T-cell (primary cell): ENCODE measurements at places on chromosomes 13 and 19.

- H3K36me3 ChIP-seq: no peaks in the 10 kb centered on the region
- no peaks in the 10 kb centered on the region for H3K27me3 ChIP-seq
- no peak for DNase-seq
- H3K4me1 ChIP-seq: no peaks in the 10 kb centered on the region
Measured at GRCh38 chr13:79307866-79308298, 98.2 kb downstream of the RBM26 start.

GRCh38 chr19:5137571-5138124, 168.7 kb downstream of the KDM4B start:
- DNase-seq: no peak
- peaks cover 59% of the 10 kb centered on the region for H3K4me1 ChIP-seq
- peaks cover 50% of the 10 kb centered on the region for H3K36me3 ChIP-seq

- H3K27ac ChIP-seq: no peak overlapping the region
- H3K4me1 ChIP-seq: no peaks in the 10 kb centered on the region
- DNase-seq: no peak
- no peak overlapping the region for H3K4me3 ChIP-seq
- no peaks in the 10 kb centered on the region for H3K36me3 ChIP-seq
Measured at GRCh38 chr13:39485314-39485700, 117.7 kb downstream of the LHFPL6 start.

GRCh38 chr19:16285769-16286498, 38.7 kb upstream of the KLF2 start:
- no peaks in the 10 kb centered on the region for H3K36me3 ChIP-seq
- DNase-seq: peak; percentile 3
- no peak overlapping the region for H3K4me3 ChIP-seq

- H3K4me3 ChIP-seq: no peak overlapping the region
- DNase-seq: no peak
- H3K27ac ChIP-seq: no peak overlapping the region
- H3K4me1 ChIP-seq: no peaks in the 10 kb centered on the region
Measured at GRCh38 chr13:51280379-51280940, 58.3 kb downstream of the FAM124A start.

DNA sequence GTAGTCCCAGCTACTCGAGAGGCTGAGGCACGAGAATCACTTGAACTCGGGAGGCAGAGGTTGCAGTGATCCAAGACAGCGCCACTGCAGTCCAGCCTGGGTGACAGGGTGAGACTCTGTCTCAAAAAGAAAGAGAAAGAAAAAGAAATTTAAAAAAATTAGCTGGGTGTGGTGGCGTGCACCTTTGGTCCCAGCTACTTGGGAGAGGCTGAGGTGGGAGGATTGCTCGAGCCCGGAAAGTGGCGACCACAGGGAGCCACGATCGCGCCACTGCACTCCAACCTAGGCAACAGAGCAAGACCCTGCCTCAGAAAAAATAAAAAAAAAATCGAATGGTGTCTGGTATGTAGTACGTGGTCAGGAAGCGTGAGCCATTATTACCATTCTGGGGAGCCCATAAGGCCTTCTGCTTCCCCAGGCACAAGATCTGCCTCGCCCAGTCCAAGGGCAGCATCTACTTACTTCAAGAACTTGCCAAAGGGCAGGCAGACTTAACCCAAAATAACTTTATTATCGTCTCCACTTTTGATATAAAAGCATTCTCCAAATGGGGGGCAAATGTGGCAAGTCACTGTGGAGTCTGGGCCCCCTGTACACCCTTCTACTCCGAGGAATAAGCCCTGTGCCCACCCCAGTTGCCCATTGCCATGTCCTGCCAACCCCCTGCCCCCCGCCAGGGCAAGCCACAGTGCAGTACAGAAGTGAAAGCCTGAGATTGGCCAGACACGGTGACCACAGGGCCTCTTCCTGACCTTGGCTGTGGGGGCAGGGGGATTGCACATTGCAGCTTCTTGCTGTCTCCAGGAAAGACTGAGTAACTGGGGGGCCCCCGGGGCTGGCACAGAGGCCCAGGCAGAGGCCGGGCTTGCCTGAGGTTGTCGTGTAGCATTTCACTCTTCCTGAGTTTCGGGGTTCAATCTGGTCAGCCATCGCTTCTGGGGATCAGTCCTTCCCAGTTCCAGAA, 12.6 kb downstream of the CCL25 start:
- DNase-seq: no peak
- no peak overlapping the region for H3K27ac ChIP-seq
- no peaks in the 10 kb centered on the region for H3K27me3 ChIP-seq
- no peaks in the 10 kb centered on the region for H3K36me3 ChIP-seq

- no peak for DNase-seq
- H3K27me3 ChIP-seq: no peaks in the 10 kb centered on the region
- no peaks in the 10 kb centered on the region for H3K36me3 ChIP-seq
- no peak overlapping the region for H3K4me3 ChIP-seq
- H3K27ac ChIP-seq: no peak overlapping the region
- peaks cover 12% of the 10 kb centered on the region for H3K4me1 ChIP-seq
Measured at GRCh38 chr13:25766991-25767390, 284.8 kb downstream of the SHISA2 start.

- no peak for DNase-seq
- peaks cover 8% of the 10 kb centered on the region for H3K27me3 ChIP-seq
- H3K4me1 ChIP-seq: peaks cover 75% of the 10 kb centered on the region
Measured at GRCh38 chr19:50328224-50328872, 829 bp downstream of the KCNC3 start.

DNA sequence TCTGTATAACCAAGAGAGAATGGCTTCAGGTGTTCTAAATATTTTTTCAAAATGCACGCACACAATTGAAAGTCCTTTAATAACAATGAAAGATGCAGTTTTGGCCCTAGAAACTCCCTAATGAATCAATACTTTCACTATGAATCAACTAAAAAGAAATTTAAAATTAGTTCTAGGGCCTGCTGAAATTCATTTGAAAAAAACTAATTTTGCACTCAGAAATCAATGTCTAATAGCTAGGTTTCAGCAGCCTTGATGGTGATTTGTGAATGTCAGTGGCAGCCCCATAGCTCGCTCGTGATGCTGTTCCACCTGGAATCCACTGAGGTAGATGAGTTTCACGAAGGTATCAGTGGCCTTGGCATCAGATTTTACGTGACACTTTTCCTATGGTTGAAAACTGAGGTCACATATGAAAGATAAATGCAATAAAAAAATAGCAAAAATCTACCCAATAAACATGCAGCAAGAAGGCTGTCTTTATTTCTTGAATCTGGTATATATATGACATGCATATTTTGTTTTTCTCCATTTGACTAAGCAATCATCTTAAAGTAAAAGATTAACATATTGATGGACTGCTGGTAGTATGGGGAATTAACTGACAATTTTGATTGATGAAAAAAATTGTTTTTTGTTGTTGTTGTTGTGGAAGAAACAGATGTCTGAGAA, 141.0 kb downstream of the AKAP11 start:
- no peak for DNase-seq
- no peaks in the 10 kb centered on the region for H3K27me3 ChIP-seq
- no peaks in the 10 kb centered on the region for H3K36me3 ChIP-seq
- no peak overlapping the region for H3K27ac ChIP-seq
- H3K4me1 ChIP-seq: no peaks in the 10 kb centered on the region
- H3K4me3 ChIP-seq: no peak overlapping the region

DNA sequence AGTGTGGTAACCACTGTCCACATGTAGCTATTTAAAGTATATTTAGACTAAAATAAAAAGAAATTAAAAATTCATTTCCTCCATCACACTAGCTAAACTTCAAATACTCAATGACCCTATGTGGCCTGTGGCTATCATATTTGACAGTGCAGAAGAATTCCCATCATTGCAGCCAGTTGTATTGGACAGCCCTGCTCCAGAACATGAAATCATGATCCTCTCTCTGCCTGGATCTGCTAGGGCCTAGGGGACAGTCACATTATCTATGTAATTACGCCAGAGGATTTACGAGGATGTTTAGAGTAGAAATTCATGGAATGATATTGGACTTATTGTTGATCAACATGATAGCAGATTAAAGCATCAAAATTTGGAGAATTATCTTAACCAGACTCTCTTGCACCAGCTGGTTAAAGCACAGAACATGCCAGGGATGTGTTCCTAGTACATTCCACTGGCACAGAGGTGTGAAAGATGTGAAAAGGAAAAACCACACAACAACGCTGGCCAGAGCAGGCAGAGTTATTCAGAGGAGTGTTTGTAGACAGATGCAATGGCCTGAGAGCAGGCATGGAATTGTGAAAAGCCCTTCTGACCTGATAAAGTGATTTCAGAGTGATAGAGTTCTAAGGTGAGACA, 108.9 kb upstream of the STARD13 start:
- no peaks in the 10 kb centered on the region for H3K27me3 ChIP-seq
- no peak overlapping the region for H3K4me3 ChIP-seq
- no peaks in the 10 kb centered on the region for H3K36me3 ChIP-seq
- DNase-seq: no peak
- no peaks in the 10 kb centered on the region for H3K4me1 ChIP-seq
